ENCODE measurements at places on chromosomes 12 and 14. TPM values are rescaled to one million over a fixed set of nuclear protein-coding genes. Genes with fewer than 3 reads are reported as not detected.

DNA sequence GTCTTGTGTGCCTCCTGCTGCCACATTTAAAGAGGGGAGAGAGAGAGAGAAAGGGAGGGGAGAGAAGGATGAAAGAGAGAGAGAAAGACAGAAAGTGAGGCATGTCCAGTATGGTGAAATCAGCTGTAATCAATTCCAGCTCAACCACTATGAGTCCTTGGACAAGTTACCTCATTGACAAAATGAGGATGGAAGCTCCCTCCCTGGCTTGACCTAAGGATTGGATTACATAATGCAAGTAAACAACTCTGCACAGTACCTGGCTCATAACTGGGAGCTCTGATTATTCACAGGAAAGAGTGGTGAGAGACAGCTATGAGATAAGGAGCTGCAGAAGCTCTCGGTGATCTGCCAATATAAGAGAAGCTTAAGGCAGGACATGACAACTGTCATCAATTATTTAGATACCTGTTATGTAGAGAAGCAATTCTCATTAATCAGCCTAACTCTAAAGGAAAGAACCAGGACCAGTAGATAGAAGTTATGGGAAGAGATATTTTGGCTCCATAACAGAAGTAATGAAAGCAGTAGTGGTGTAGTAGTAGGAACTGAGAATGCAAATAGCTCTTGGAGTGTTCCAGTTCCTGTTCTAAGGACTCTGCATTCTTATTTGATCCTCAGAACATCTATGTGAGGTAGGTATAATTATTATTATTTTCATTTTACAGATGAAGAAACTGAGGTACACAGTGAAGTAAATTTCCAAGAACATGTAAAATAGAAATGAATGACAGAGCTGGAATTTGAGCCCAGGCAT, 791.6 kb downstream of the DIO2 start:
- no peak for DNase-seq

Gene PRKD1
- polyA plus RNA-seq: 29.6 TPM

Gene CACNA2D4
- 1.9 TPM for polyA plus RNA-seq

DNA sequence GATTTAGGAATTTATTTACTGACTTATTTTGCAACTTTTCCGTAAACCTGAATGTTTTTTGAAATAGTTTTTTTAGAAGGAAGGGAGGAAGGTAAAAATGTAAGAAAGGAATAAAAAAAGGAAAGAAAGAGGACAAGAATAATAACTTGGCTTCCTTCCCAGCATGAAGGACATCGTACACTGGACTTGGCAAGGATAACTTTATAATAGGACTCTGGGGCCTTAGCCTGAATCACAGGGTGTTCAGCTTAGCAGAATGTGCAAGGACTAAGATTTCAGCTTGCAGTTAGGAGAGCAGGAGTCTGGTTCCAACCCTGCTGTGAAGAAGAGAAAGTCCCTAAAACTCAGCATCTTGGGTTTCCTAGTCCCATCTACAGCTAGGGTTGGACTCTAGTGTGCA, 1053.3 kb downstream of the VRK1 start:
- no peak for DNase-seq

Gene PLA2G1B
- 0.47 TPM for polyA plus RNA-seq

DNA sequence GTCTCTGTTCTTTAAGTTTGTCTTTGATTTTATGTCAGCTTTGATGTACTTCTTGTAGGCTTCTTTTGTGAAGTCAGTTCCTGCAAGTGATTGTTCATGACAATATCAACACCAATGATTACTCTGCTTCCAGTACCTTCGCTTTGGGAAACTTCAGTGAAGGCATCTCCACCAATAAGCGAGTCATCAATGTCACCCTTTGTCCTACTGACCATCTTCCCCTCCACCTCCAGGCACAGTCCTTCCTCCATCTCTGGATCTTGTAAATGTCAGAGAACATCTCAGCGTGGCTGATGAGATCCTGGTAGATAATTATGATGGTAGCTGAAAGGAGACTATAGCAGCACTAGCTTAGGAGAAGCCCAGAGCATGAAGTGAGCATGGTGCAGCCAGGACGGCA, 40.4 kb upstream of the A2M start:
- DNase-seq: no peak

Gene STON2
- polyA plus RNA-seq: 40.9 TPM

Measured in right renal pelvis (tissue), 4 donors.